Osteoblast (primary cell): ENCODE measurements at places on chromosomes 5 and 9. TPM values are rescaled to one million over a fixed set of nuclear protein-coding genes. Genes with fewer than 3 reads are reported as not detected.

The UGT3A1 gene
- total RNA-seq, result not detected in 2 replicates

The LHX6 gene
- total RNA-seq, result not detected in 2 replicates

The BTNL8 gene
- total RNA-seq, result not detected in 2 replicates

The PRRC1 gene
- total RNA-seq, result 86.0 and 91.6 TPM in 2 replicates

The CSF1R gene
- 0.36 and 0.88 TPM in 2 replicates for total RNA-seq

The IGIP gene
- total RNA-seq, result 10.5 and 13.0 TPM in 2 replicates

The INSL6 gene
- not detected in 2 replicates for total RNA-seq

The IL5 gene
- total RNA-seq, result not detected in 2 replicates

The CDO1 gene
- total RNA-seq, result 8.0 and 8.3 TPM in 2 replicates

The CNTNAP3 gene
- 0.88 and 1.4 TPM in 2 replicates for total RNA-seq

The ZBTB43 gene
- total RNA-seq, result 17.7 and 18.1 TPM in 2 replicates

The CFAP77 gene
- total RNA-seq, result 0.29 and 0.36 TPM in 2 replicates

The SLC22A4 gene
- total RNA-seq, result 2.9 and 3.8 TPM in 2 replicates

The CXXC5 gene
- total RNA-seq, result 186 and 210 TPM in 2 replicates

The PCDHB6 gene
- total RNA-seq, result 0.59 and 0.72 TPM in 2 replicates

The NR5A1 gene
- total RNA-seq, result not detected in 2 replicates

The CARTPT gene
- not detected in 2 replicates for total RNA-seq

The PCDHA1 gene
- total RNA-seq, result not detected in 2 replicates

The FCN2 gene
- not detected in 2 replicates for total RNA-seq

The F2RL1 gene
- total RNA-seq, result 1.8 and 5.3 TPM in 2 replicates

The MTREX gene
- 63.6 and 73.8 TPM in 2 replicates for total RNA-seq

The FAM221B gene
- total RNA-seq, result not detected in 2 replicates

The ZFP2 gene
- total RNA-seq, result 1.2 and 1.4 TPM in 2 replicates

The SLC9A3 gene
- 1.2 and 1.4 TPM in 2 replicates for total RNA-seq

The PCDHB4 gene
- 1.1 and 1.2 TPM in 2 replicates for total RNA-seq

The PRDM9 gene
- total RNA-seq, result not detected in 2 replicates

The SAXO1 gene
- total RNA-seq, result under 0.01 TPM in 2 replicates

The IL31RA gene
- 0.36 TPM in 1 of 2 replicates, not detected in the other for total RNA-seq

The COL15A1 gene
- total RNA-seq, result 8.0 and 29.3 TPM in 2 replicates

The GEMIN5 gene
- 10.3 and 11.6 TPM in 2 replicates for total RNA-seq
